AML-193 (cell line): ENCODE measurements at places on chromosomes 3 and 15.
A peak's percentile ranks its signal among the peaks of the same experiment; 100 is the strongest.

DNA sequence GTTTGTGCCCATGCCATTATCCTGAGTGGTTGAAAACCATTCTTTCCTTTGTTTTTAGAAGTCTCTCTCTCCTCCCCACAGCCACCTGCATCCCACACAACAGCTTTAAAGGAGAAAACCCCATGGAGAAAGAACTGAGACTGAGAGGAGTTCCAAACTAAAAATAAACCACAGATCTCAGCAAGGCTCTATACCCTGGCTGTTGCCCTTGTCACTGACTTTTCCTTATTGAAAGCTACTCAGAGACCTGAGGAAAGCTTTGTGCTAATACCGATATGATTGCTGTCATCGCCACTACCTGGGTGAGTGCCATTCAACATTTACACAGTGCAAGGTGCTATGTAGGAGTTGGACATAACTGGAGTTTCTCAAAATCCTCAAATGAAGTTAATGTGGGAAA, 55.5 kb upstream of the RASGRP1 start:
- DNase-seq: no peak

DNA sequence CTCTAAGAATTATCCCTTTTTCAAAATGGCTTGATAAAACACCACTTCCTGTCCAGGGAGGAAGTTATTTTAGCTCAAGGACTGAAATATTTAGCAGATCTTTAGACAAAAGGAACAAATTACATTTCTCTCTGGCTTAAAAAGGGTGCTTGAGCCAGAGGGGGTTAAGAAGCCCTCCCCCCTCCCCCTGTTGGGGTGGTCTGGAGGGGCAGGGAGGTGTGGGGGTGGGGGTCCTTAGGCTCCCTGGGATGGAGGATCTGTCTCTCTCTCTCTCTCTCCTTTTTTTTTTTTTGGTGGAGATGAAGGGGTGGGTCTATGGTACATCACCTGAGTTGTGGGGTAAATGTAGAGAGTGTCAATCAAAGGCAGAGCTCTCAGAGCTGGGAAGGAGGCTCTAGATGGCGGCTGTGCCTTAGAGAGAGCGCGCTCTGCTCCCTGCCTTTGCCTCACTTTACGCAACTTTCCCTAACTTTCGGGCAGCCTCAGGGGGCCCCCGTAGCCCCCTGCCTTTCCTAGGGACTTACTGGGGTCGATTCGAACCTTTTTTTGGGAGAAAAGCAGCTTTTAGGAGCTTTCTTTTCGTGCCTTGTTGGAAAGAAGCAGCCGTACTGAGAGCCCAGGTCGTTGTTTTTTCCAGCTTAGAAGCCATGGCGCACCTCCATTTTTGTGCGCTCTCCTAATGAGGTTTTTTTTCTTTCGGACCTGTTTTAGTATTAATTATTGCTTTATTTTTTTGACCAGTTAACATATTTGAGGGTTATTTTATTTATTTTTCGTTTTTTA, at the start of gene CHD2:
Gene CHD2 (plus strand): TSS at position 377 of the 783 bp plus-strand sequence. CDS start 914 bp downstream, outside the sequence.
- DNase-seq: peak; percentile 74

DNA sequence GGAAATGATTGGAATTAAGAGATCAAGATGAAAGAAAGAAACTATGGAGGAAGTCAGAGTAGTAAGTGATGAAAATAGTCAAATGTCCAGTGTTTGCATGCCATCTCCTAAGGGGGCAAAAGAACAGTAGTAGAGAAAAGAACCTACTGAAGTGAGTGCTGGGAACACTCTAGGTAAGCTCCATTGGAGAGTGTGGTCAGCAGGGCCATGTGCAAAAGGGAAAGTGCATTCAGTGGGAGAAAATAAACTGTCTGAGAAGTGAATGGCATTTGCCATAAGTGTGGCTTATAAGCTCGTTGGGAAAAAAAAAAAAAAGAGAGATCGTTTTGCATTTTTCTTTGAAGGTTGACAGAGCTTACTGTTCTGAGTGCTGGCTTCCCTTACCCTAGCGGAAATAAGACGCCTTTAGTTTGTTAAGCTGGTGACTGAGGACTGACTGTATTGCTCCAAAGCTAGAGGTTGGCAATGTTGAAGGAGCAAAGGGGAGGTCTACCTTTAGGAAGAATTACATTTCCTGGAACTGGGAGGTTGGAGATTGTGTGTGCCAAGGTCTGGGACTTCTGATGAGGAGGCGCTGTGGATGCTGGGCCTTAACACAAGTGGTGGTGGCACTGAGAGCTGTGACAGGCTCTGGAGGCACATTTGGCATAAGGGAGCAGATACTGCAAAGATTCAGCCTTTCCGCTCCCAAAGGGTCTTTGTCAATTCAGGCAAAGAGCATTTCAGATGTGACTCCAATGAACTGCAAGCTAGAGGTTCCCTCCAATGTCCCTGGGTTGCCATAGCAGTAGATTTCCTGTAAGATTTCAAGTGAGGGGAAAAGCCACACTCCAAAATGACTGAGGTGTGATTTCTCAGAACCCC, 287.8 kb upstream of the SATB1 start:
- DNase-seq: no peak

DNA sequence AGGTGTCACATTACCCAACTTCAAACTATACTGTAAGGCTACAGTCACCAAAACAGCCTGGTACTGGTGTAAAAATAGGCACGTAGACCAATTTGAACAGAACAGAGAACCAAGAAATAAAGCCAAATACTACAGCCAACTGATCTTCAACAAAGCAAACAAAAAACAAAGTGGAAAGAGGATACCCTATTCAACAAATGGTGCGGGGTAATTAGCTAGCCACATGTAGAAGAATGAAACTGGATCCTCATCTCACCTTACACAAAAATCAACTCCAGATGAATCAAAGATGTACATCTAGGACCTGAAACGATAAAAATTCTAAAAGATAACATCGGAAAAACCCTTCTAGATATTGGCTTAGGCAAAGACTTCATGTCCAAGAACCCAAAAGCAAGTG, 13.1 kb downstream of the PEAK1 start:
- DNase-seq: no peak

- DNase-seq: no peak
These were observed 33.6 kb downstream of the SPATA12 start for GRCh38 chr3:57093971-57094535.

DNA sequence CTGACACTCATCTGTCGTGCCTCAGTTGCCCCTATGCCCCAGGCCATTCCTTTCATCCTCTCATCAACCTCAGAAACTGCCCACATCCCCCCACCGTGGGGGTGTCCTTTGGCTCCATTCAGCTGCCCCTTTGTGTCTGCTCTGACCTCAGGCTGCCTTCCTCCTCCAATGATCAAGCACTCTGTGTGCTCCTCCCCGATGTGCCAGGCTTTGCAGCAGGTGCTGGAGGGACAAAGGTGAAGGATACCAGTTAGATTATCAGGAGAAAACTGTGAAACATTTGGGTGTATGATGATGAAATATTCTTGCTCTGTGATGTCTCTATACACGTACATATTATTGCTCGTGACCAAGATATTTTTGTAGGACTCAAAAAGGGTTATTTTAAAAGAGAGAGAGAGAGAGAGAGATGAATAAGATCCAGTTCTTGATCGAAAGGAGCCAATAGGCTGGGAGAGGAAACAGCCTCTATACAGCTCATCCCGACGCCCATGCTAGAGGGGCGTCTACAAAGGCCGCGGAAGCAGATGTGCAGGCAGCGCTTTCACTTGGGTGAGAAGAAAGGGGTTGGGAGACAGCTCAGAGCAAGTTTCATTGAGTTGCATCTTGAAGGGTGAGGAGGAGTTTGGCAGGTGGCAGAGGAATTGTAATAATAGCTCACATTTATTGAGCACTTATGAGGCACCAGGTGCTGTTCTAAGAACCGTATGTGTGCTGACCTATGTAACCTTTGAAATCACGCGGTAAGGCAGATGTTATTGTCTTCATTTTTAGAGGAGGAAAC, 28.3 kb upstream of the ADCY5 start:
- no peak for DNase-seq

DNA sequence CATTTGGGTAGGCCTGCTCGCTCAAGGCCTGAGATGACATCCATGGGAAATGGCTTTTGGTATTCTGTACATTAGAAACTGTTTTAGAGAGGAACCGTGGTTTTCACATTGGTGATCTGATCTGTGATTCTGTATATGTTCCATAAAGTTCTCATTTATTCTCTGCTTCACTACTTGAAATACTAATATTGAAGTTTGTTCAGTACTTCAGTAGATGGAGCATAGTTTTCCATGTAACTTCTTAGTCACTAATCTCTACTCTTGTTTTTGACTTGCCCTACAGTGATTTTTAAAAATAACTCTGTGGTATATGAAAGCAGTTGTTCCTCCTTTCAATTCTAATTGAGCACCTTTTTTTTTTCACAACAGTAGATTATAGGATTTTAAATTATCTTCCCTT, 66.5 kb downstream of the MBNL1 start:
- DNase-seq: no peak

GRCh38 chr3:122268257-122269024, 56.6 kb upstream of the CSTA start:
- no peak for DNase-seq

- no peak for DNase-seq
These were observed 81.5 kb downstream of the SLC25A26 start for GRCh38 chr3:66302288-66302687.

GRCh38 chr3:58307639-58308215, 1.4 kb downstream of the HTD2 start:
- peak; percentile 77 for DNase-seq

DNA sequence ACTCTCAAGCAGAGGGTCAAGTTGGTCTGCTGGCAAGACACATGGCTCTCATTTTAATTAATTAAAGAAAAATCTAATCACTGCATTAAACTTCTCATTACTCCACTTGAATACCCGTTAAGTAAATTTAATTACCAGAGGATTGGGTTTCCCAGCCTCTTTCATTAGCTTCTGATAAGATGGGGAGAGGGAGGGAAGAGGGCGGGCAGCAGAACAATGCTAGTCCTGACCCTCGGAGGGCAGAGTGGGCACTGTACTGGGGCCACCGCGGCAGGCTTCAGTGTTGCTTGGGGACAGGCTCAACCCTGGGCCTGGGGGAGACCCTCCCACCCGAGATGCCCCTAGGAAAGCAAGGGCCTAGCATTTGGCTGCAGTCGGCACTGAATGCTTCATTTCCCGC, 55.6 kb upstream of the LINGO1 start:
- DNase-seq: no peak
